Activated naive CD8-positive, alpha-beta T cell treated with anti-CD3 and anti-CD28 coated beads, Interleukin-2, amount 10 ng/mL, durations not matched to agents 7 days and 5 days (primary cell): ENCODE measurements at places on chromosomes 2 and 18. TPM values are rescaled to one million over a fixed set of nuclear protein-coding genes. Genes with fewer than 3 reads are reported as not detected.

Gene ATL2
- total RNA-seq, result 46.0 TPM

Gene SYT4
- not detected for total RNA-seq

Gene CASP10
- total RNA-seq, result 45.2 TPM

Gene MALL
- total RNA-seq, result not detected

Gene SCG2
- not detected for total RNA-seq

Gene CIB4
- total RNA-seq, result not detected

Gene RBKS
- total RNA-seq, result 2.3 TPM

Gene HRH4
- total RNA-seq, result 0.22 TPM

Gene SCYGR4
- total RNA-seq, result not detected

Gene SPP2
- not detected for total RNA-seq

Gene DSEL
- 0.47 TPM for total RNA-seq

Gene FBXO15
- 2.1 TPM for total RNA-seq

Gene STARD6
- total RNA-seq, result not detected

Gene LINC00305
- not detected for total RNA-seq

- no peak for DNase-seq
Observed at GRCh38 chr2:67918471-67918870, 144.3 kb downstream of the C1D start.

GRCh38 chr18:24475926-24476589, 15.6 kb downstream of the HRH4 start:
- DNase-seq, result no peak

- no peak for DNase-seq
Observed at GRCh38 chr18:64275593-64276300, 126.9 kb upstream of the LINC00305 start.

DNA sequence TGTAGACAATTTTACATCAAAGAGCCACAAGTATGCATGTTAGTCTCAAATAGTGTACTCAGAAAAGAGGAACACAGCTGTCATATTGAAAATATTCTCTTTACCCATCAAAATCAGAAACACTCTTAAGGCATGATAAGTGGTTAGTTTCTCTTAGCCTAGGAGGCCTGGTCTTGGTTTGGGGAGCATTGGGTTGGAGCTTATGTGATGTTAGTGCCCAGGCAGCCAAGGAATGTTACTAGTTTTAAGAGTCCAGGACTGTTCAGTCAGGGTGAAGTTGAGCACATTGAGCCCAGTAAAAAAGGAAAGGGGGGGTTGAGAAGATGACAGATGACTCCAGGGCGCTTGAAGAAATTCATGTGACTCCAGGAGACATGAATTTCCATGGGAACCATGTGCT, 340.6 kb downstream of the HRH4 start:
- DNase-seq, result no peak

- no peak for DNase-seq
Observed at GRCh38 chr2:64980183-64980582, 9.0 kb upstream of the SLC1A4 start.

DNA sequence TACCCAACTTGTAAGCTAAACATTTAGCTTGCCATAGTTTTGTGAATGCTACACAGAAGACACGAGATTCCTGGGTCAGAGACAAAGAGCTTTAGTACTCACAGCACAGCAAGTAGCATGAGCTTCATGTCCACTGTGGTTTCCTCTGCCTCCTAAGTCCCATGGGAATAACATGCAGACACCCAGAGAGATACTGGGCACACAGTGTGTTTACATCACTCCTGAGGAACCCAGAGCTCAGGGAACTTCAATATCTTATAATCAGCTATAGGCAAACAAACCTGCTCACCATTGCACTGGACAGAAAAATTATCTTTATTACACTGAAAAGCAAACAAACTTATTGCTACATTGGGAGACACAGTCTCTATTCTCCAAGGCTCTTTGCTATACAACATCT, 14.5 kb upstream of the NCK2 start:
- DNase-seq, result no peak

DNA sequence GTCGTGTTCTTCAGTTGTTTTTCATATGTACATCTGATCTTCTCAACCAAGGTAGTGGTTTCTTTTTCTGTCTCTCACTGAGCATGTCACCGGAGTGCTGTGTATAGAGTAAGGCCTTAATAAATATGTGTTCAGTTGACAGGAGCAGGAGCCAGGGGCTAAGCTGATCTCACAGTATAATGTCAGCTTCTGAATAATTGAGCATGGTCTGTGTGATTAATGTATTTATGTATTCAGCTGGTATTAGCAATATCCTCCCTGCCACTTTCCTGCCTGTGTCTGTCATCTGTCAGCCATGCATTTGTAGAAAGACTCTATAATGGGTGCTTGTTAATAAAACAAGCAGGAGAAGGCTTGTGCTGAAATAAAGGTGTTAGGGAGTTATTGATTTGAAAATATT, 198.9 kb downstream of the ADCYAP1 start:
- DNase-seq, result no peak

DNA sequence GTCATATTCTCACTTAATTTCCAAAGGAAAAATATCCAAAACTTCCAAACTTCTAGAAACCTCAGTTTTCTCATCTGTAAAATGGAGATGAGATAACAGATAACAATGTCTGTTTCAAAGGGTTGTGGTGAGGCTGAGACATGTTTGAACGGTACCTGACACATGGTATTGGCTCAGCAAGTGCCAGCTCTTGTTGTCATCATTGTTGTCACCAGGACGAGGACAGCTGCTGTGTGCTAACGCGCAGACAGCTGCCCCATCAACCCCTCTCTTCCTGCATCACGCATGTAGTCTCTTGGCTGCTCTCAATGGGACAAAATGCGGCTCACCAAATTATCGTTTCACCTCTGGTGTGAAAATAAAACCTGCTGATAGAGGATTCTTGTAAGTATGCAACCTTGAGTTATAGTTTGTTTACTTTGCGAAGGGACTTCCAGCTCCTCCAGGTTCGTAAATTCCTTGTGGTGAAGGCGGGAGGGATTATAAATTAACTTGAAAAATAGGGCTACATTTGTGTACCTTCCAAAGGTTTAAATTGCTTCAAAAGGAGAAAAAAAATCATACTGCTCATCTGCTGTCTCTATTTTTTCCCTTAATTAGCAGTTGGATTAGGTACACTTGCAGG, 605.4 kb downstream of the BCL11A start:
- DNase-seq, result no peak

GRCh38 chr2:136217996-136218395, 100.0 kb upstream of the CXCR4 start:
- no peak for DNase-seq

- DNase-seq, result no peak
Observed at GRCh38 chr2:181005326-181005655, 24.9 kb downstream of the UBE2E3 start.

DNA sequence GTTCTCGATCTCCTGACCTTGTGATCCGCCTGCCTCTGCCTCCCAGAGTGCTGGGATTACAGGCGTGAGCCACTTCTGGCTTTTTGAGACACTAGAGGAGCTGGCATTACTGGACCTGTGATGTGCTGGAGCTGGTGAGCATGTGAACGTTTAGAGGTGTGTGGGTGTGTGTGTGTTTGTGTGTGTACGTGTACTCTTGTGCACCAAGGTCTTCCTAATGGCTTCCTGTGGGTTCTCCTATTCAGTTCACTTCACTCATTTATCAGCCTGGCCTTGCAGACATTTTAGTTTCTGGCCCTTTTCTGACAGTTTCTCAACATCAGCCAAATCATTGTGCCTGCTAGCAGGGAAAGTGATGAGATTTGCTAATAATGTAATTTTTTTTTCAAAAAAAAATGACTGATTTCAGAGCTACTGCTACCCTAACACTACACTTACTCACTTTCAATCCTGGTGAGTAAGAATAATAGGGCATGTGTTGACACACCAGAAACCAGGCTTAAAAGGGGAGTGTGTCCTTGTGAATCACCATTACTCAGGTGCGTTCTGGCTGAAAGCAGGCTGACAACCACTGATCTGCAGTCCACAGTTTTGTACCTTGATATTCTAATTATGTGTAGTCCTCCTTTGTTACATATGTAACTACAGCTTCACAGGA, 41.0 kb upstream of the ACTR3 start:
- DNase-seq, result no peak

- DNase-seq, result no peak
Observed at GRCh38 chr2:41033127-41033526, 581.2 kb upstream of the SLC8A1 start.

- DNase-seq, result no peak
Observed at GRCh38 chr18:77141401-77142118, 9.0 kb upstream of the MBP start.

GRCh38 chr2:204973616-204974015, 428.3 kb downstream of the PARD3B start:
- no peak for DNase-seq

GRCh38 chr2:231597627-231598026, 5.0 kb downstream of the TEX44 start:
- DNase-seq, result no peak

DNA sequence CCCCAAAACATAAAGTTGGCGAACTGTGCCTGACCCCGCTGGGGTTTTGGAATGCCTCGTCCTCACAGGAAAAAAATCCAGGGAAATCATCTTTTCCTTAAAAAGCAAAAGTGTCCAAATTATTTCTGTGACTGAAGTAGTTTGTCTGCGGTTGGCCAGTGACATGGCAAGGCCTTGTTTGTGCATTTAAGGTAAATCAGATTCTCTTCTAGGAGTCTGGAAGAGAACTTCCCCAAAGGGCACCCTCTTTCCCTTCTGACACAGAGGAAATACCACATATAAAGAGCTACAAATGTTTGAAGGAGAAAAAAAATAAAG, 737 bp upstream of the CYB5A start:
- DNase-seq, result no peak

GRCh38 chr18:52624702-52625101, 284.7 kb downstream of the DCC start:
- no peak for DNase-seq

- DNase-seq, result no peak
Observed at GRCh38 chr2:15990151-15991101, 50.1 kb downstream of the MYCN start.

DNA sequence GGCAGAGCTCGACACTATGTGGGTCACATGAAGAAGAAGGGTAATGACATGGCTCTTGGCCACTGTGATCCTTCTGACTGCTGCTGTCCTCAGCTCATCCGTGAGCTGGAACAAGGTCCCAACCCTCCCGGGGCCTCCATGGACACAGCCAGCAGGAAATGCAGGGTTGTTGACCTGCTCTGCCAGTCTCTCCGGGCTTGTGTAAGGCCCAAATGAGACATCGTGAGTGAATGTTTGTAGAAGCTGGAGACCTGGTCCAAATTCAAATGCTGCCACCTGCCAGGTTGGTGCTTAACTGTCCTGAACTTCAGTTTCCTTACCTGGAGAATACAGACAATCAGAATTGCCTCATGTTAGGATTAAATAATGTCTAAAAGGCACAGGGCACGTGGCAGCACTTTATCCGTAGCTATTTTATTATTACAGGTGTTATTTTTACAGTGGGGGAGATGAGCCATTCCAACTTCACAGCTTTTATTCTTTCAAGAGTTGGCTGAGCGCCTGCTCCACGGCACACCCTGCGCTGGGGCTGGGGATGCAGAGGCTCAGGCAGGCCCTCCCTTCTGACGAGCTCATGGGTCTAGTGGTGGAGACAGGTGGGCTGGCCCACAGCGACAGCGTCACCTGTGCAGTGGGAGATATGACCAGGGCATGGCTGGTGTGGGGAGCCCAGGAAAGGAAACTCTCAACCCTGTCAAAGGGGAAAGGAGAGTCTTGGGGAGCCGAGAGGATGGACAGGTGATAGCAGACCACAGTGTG, 15.1 kb downstream of the ARHGEF4 start:
- no peak for DNase-seq

- DNase-seq, result no peak
Observed at GRCh38 chr2:56009758-56010458, 86.3 kb upstream of the EFEMP1 start.

DNA sequence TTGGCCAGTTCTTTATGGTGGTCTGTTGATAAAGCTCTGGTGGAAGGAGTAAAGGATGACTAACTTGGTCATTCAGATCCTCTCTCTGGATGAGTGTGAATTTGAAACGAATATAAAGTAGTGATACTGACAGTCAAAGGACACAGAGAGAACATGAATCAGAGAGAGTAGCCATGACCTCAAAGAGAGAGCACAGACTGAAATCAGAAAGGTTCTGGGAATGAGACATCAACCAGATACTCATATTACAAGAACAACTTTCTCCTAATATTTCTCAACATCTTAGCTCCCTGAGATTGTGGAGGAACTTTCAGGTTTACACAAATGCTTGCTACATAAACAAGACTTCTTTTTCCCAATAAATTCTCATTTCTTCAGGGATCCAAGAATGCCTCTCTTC, 849.1 kb upstream of the CHAC2 start:
- no peak for DNase-seq

GRCh38 chr2:240277807-240278522, 137.5 kb upstream of the OTOS start:
- DNase-seq, result no peak

DNA sequence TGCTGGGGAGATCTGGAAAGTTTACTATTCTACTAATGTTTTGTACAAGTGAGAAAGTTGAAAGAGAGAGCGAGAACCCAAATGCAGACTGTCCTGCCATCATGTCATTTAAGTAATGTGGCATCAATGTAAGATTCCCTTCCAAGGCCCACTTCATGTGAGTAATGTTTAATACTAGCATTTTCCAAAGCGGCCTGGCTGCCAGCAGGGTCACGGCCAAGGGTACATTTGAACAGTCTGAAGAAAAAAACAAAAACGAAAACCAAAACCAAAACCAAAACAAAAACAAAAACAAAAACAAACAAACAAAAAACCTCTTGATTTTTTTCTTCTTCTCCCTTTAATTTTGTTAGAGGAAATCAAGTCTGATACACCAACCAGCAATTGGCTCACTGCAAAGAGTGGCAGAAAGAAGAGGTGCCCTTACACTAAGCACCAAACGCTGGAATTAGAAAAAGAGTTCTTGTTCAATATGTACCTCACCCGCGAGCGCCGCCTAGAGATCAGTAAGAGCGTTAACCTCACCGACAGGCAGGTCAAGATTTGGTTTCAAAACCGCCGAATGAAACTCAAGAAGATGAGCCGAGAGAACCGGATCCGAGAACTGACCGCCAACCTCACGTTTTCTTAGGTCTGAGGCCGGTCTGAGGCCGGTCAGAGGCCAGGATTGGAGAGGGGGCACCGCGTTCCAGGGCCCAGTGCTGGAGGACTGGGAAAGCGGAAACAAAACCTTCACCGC, 2.2 kb downstream of the HOXD10 start:
- DNase-seq, result no peak

- DNase-seq, result no peak
Observed at GRCh38 chr2:150125708-150126107, 361.8 kb downstream of the RND3 start.

- no peak for DNase-seq
Observed at GRCh38 chr2:43480874-43481273, 115.0 kb downstream of the THADA start.

DNA sequence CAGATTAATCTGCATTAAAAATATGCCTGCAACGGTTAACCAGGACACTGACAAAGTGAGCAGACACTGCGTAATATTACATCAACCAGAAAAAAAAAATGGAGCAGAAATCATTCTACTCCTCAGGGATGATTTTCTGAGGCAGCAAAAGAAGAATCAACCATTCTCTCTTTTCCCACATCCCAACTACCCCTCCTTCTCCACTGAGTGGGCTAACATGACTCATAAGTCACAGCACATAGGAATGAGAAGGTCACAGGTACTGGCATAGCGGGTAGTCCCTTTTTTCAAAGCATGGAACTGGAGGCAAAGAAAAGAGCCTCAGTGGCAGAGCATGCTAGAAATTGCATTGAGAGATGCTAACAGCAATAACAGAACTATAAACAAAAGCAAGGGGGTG, 54.3 kb upstream of the TSPYL6 start:
- no peak for DNase-seq

GRCh38 chr2:214774108-214774507, 35.4 kb downstream of the BARD1 start:
- DNase-seq, result no peak

- DNase-seq, result no peak
Observed at GRCh38 chr2:213021971-213022899, 129.2 kb downstream of the IKZF2 start.
